ENCODE measurements at places on chromosomes 6 and 20.

GRCh38 chr6:75926293-75927168 lies 145.9 kb downstream of the IMPG1 start:
- no peak for DNase-seq

- peak; percentile 20 for DNase-seq
These were observed 66.7 kb downstream of the RPP21 start for GRCh38 chr6:30411515-30412207.

- peak; percentile 21 for DNase-seq
These were observed 9.9 kb upstream of the PSMF1 start for GRCh38 chr20:1108437-1108920.

- DNase-seq, result no peak
These were observed 215.4 kb downstream of the TBC1D7 start for GRCh38 chr6:13112921-13113320.

GRCh38 chr20:37773291-37773826 lies 79.5 kb downstream of the CTNNBL1 start:
- DNase-seq, result no peak

DNA sequence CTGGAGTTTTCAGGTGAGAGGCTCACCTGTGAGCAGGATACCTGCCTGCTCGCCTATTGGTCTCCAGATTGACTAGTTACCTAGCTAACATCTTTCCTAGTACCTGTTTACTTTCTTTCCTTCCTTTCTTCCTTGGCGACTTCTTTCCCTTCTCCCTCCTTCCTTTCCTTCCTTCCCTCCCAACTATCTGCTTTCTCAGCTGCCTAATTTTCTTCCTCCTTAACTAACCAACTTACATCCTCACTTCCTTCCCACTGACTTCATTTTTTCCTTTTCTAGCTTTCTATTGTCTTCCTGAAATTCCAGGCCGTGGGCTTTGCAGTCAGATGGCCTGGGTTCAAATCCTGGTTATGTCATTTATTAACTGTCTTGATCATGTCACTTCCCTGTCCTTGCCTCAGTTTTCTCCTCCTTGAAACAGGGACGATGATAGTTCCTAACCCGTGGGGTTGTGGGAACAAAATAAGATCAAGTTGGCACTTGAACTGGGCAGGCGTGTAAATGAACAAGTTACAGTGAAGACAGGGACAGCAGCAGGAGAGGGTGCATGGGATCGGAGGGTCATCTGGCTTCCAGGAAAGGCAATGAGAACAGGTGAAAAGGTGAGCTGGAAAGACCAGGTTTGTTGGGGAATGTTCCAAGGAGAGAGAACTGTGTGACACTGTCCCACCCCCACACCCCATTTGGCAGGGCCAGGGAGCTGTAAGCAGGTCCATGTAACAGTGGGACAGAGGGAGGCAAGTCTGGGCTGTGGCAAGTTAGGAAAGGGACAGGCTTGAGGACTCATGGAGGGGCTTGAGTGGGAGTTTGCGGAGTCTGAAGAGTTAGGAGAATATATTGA lies 540 bp downstream of the SGK2 start:
- no peak for DNase-seq

- no peak for DNase-seq
These were observed 348.3 kb downstream of the DHX35 start for GRCh38 chr20:39310363-39310995.

- DNase-seq, result no peak
These were observed 2.0 kb downstream of the MAN1A1 start for GRCh38 chr6:119347466-119348095.

DNA sequence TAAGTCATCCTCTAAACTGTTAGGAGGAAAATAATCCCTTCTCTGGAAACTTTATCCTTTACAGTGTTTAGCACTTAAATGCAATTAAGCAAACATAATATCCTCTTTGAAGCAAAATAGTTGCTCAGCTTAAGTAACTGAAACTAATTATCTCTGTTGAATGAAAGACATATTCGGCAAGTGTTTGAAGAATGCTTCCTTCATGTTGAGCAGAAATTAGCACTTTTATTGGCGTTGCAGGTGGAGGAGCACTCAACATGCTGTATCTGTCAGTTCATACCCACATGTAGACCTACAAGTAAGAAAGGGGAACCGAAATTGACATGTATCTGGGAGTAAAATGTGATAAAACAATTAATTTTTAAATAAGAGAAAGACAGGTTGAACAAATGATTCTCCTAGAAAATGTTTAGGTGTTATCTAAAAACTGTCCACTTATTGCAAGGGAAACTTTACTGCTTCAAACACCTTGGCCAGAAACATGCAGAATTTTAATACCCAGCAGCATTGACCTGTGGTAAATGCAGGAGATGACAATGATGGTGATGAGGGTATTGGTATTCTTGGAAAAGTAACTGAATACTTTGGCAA lies 987.0 kb upstream of the MAP3K7 start:
- no peak for DNase-seq

DNA sequence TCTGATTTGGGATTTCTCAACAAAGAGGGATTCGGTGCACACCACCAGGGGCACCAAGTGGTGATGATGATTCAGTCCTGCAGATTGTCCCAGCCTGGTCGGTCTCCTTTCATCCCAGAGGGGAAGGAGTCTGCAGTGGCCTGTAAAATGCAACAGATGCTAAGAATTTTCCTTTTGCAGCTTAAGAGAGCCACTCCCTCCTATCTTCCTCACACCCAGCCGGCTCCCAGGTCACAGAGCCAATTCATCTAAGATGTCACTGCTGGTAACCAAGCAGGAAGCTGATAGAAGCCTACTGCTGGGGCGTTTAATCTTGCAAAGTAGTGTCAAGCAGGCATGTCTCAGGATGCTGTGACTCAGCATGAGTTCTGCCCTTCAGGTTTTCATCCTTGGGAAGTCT lies 203.8 kb upstream of the LRFN2 start:
- no peak for DNase-seq

DNA sequence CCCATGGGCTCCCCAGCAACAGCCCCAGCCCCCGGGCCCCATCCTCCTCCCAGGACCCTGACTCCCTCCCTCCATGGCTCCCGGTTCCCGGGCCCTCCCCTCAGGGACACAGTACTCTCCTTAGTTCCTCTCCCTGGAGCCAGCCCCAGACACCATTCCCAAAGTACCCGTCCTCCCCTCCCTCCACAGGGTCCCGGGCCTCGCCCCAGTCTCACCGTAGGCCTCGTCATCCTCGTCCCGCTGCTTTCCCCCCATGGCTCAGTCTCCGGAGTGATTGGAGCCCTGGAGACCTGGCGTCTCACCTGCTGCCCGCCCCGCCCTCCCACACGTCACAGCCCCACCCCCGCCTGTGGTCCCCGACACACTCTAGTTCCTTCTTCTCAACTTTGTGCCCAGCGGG lies at the start of gene SLC44A4:
SLC44A4 (minus strand) TSS at position 272 of the 400 bp plus-strand sequence; CDS start at position 255, 17 bp downstream.
- no peak for DNase-seq

DNA sequence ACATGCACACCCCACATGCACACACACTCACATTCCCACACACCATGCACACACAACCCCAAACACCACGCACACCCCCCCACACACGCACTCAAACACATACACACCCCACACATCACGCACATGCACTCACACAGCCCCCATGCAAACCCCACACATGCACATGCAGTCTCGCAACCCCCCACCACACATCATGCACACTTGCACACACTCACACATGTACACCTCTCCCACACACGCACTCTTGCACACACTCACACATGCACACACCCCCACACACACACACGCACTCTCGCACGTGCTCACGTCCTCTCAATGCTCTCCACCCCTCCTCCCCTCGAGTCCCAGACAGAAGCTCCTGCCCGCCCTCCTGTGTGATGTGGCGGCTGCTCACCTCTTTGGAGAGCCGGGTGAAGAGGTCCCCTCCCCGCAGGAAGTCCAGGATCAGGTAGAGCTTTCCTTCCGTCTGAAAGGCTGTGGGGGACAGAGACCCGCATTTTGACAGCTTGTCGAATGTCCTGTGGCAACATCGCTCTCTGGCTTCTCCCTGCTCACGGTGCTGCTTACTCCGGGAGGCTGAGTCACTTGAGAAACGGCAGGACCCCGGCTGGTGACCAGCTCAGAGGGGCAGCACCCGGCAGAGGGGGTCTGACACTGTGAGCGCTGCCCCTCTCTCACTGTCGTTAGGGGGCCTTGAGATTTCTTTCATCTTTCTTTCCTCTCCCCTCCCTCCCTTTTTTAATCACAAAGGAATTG lies 78.5 kb downstream of the RAMACL start:
- no peak for DNase-seq

DNA sequence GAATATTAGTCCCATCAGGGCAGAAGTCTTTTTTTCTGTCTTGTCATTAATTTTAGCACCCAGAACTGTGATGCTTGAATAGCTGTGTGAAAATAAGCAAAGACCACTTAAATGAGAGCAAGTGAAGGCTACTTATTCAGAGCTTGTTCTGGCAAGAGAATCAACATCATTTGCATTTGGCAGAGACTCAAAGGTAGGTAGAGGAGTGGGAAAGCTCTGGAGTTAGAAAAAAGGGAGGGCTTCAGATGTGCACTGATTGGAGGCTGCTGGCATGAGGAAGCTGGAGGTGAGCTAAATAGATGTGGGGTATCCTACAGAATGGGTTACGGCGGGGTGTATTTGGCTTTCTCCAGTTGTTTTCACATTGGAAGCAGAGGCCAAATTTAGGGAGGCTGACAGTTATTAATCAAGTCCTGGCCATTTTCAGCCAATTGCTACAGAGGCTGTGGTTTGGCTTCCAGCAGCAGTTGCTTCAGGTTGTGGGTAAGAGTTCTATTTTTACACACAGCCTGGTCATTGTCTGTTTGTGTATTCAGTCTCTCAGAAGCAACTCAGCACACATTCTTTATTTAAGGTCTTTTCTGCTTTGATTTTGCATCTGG lies 254.3 kb downstream of the BTBD3 start:
- DNase-seq, result no peak

DNA sequence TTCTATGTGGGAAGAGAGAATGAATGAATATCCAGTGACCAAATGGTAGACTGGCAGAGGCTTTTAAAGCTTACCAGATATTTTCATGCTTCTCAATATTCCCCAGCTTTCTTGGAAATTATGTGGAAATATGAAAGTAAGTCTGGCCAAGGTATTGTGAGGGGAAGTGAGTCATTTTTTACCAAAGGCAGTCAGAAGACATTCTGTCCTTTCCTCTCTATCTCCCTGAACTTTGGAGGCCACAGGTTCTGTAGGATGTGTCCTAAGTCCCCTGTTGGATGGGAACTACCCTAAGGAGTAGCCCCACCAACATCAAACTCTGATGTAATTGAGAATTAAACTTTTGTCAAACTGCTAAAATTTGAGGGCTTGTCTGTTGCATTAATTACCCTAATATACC lies 593.8 kb upstream of the NRSN1 start:
- no peak for DNase-seq

DNA sequence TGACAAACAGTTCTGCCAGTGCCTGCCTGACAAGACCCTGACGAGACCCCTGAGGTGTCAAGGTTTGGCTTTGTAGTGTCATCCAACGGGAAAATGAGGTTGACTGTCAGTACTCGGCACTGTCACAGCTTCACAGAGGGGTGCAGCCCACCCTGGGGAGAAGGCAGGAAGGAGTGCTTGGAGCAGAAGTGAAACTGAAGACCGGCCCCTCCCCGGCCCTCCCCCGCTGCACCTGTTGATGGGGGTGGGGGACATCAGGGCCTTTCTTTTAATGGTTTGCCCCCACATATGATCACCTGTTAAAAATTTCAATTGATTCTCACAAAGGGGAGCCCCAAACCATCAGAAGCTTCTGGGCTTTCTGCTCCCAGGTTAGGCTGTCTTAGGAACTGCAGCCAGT lies 6.8 kb downstream of the PMEPA1 start:
- no peak for DNase-seq

GRCh38 chr6:108013787-108014439 lies 55.9 kb upstream of the SEC63 start:
- DNase-seq, result no peak

- no peak for DNase-seq
These were observed 42.4 kb downstream of the SSR1 start for GRCh38 chr6:7270320-7271204.

GRCh38 chr6:149266659-149267058 lies 50.9 kb upstream of the TAB2 start:
- no peak for DNase-seq

GRCh38 chr6:167665698-167666330 lies 160.9 kb upstream of the AFDN start:
- no peak for DNase-seq

DNA sequence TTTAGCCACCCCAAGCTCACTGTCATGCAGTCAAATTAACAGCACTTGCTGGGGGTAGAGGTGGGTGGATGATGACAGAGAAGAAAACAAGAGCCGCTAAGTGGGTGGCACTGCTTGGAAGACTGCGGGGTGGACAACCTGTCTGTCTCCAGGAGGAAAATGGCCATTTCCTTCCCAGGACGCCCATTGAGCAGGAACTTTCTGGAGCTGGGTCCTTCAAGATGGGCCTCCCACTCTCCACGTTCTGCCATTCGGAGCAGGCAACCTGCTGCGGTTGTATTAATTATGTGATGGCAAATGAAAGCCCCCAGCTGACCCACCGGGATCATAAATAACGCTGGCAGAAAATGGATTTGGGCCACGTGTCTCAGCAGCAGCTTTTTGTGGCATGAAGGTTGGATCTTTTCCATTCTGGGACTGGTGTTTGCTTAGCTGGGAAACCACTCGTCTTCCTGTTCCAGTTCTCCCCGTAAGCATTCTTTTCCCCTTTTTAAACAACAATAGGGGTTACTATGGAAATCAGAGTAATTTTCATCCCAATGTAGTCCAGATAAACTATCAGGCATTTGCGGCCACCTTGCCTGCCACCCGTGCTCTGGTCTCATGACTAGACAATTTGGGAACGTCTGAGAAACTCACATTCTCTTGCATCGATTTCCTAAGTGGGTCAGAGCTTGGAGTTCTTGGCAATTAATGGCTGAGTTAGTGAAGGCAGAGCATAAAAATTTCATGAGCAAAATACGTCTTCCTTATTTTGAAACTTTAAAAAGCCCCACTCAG lies 215.5 kb downstream of the ANKRD60 start:
- DNase-seq, result no peak

DNA sequence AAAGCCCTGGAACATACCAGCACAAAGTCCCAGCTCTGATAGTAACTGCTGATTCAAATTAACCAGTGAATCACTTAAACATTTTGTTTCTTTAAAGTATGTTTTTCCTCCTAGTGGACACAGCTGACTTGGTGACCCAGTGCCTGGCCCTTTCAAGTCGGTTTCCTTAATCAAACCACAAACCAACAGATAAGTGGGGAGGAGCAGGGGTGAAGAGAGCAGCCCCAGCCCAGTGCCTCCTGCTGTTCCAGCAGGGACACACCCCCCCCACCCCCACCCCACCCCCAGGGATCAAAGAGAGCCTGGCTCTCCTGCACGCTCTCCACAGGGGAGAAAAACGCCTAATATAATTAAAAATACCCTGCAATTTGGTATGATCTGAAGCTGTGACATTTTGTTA lies 55.4 kb upstream of the TBXT start:
- DNase-seq, result no peak

GRCh38 chr6:167998215-167998614 lies 744 bp downstream of the KIF25 start:
- DNase-seq, result no peak
